ENCODE measurements at places on chromosomes 11 and 22.

GRCh38 chr11:35619116-35619854 is 1.0 kb downstream of the FJX1 start:
- no peak for DNase-seq

GRCh38 chr11:103881584-103881983 is 154.9 kb upstream of the DDI1 start:
- DNase-seq: no peak

DNA sequence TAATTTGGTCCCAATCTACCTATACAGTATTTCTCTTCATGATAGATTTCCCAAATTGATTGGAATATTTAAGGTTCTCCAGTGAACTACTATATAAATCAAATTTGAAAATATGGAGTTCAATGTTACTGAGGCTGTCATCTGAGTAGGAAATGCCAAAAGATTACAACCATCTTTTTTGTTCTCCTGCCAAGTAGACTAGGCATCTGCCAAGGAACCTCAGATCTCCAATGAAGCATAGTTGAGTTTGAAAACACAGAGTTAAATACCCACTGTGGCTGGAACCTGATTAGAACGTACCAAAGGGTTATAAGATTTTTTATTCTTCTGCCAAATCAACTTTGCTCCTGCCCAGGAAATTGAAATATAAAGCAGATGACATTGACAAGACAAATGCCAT is 330.9 kb downstream of the CNTN5 start:
- DNase-seq: no peak

DNA sequence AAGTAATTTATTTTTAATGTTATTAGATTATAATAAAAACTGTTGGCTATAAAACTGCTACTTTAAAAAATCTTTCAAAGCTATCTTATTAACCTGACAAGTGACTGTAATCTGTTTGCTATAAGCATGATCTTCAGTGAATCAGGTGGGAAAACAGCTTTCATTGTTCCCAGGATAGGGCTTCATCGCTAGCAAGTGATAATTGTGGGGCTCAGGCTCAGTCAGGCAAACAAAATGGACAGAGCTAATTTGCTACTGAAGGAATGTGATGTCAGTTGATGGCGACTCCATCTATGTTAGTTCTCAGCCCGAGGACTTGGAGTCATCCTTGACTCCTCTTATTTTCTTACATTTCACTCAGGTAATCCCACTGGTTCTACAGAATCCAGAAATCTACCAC is 125.0 kb downstream of the RASSF10 start:
- DNase-seq: no peak

GRCh38 chr11:112844517-112844916 is 116.7 kb upstream of the NCAM1 start:
- DNase-seq: no peak

DNA sequence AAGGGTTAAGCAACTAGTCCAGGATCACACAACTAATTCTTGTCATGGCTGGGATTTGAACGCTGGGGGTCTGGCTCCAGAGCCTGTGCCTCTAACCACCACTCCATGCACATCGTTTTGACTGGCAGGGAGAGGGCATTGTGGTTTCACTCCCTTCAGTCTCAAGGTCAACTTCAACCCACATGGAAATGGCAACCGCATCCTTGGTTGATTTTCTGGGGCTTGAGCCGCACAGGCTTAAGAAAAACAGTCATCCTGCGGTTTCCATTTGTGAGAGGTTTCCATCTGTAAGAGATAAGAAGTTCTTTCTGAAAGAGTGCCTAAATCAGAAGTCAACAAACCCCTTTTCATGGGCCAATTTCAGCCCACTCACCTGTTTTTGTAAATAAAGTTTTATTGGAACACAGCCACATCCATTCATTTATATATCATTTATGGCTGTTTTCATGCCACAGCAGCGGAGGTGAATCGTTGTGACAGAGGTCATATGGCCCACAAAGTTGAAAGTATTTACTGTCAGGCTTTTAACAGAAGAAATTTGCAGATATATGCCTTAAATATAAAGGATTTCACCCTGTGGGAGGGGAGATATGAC is 65.7 kb downstream of the SGSM1 start:
- no peak for DNase-seq

- DNase-seq: no peak
These were observed 40.0 kb downstream of the AMBRA1 start for GRCh38 chr11:46553814-46554212.

- no peak for DNase-seq
These were observed 26.5 kb upstream of the TMPRSS4 start for GRCh38 chr11:118050208-118050891.

DNA sequence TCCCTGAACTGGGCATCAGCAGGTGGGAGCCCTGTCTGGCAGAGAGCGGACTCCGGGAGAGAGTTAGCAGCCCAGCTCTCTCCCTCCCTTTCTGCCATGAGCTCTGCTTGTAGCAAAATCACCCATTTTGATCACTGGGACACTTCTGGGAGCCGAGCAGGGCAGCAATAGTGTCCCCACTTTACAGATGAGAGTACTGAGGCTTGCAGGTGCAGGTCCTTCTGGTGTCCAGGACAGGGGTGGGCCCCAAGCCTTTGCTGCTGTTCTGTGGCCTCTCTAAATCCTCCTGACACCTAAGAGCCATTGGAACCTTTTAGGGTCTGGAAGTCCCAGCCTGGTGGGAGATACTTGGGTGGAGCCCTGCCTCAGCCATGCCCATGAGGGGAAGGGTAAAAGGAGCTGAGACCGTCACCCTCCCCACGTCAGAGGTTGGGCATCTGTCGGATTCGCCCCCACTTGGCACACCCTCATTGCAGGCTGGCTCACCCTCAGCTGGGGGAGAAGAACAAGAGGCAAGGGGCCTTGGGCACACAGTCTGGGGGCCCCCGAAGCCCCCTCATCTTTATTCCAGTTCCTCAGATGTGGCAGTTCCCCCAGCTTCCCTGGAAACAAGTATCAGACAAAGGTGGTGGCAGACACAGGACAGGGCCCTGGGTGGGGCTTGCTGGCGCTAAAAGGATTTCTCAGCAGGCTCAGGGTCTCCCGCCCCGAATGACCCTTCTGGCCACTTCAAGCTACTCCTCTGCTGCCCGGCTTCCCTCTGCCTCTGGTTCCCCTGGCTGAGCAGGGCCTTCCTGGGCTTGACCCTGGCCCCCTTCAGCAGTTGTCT is 4.5 kb downstream of the RIN1 start:
- no peak for DNase-seq

- peak; percentile 65 for DNase-seq
These were observed 2.5 kb upstream of the ZDHHC8 start for GRCh38 chr22:20128902-20129746.

DNA sequence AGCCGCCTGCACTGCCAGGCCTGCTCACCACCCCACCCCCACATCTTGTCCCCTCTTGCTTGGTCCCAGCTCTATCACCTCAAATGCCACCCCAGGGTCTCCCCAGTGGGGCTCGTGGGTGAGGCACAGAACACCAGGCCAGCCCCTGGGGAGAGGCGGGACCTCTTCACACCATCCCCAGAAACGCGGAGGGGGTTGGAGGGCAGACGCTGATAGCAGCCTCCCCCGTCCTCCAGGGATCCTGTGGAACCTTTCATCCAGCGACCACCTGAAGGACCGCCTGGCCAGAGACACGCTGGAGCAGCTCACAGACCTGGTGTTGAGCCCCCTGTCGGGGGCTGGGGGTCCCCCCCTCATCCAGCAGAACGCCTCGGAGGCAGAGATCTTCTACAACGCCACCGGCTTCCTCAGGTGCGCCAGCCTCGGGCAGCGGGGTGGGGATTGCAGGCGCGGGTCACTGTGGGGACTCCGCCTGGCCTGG is 5.8 kb downstream of the PKP3 start:
- no peak for DNase-seq

DNA sequence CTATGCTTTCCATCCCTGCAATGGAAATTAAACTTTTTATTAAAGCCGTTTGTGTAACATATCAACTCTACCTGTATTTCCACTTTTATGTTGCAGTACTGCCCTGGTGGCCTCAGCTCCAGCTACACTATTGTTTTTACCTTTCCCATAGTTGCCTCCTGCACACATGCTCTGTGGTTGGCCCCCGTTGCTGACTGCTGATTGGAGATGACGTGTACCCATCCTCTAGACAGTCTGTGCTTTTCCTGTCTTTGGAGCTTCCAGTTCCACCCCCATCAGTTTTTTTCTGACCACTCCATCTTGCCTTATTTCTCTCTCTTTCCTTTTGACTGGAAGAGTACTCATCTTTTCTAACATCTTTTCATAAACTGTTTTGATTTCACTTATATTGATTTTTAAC is 123.8 kb downstream of the TEAD1 start:
- DNase-seq: no peak

- no peak for DNase-seq
These were observed 19.9 kb upstream of the ME3 start for GRCh38 chr11:86692317-86692716.

DNA sequence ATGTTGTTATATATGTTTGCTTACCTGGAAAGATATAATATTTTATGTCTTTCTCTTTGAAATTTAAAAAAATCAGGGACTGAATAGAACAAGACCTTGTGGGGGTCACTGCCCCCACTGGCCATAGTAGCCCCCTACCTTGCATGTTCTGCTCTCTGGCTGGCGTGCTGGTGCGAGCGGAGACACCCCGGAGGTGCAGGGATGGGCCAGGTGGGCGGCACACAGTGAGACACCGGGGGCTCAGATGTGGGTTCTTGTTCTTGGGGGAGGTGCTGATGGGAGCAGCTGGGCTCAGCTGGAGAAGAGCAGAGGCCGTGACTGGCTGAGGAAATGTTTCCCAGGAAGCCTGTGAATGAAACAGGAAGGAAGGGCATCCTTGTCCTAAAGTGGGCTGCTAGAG is 20.2 kb downstream of the GAB4 start:
- no peak for DNase-seq

GRCh38 chr11:33001751-33002542 is 13.7 kb upstream of the DEPDC7 start:
- no peak for DNase-seq

DNA sequence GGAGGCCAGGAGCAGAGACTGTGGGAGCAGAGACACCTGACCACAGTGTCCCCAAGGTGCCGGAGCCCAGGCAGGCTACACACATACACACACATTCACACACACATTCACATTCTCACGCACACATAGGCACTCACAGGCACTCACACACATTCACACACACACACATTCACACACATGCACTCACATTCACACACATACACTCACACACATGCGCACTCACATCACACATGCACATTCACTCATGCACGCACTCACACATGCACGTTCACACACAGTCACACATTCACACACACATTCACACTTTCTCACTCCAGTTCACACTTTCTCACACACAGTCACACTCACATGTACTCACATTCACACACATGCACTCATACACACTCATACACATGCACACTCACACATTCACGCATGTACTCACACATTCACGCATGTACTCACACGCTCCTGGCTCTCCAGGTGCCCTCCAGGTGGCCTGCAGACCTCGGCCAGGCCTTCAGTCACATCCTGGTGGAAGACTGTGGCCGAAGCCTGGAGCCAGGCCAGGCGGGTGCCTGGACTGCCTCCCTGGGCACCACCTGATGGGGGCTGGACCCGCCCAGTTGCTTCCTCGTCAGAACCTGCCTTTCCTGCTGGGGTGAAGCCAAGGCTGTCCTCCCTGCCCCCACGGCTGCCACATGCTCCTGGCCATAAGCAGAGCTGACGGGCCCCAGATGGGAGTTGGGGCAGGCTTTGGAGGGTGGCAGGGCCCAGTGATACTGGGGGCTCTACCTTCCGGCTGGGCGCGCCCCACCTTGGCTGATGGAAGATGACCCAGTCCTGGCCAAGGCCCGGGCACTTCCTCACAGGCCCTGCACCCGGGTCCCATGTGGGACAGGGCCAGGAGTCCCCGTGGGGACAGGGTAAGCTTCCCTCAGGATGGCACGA is 89.5 kb downstream of the WNT7B start:
- no peak for DNase-seq

DNA sequence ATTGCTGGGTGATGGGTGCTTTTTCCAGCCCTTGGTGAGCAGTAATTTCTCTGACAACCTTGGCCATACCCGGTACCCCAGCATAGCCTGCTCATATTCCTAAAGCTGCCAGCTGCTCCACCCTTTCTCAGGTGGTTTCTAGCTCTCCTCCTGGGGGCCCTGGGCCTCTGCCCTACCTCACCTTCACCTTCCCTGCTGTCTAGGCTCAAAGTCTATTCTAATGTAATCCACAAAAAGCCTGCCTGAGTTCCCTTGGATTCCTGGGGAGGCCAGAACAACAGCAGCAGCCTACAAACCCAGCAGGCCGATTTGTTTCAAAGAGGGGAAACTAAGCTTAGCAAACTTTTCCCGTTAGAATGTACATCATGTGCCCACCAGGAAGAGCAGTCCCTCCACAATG is 117.6 kb downstream of the DSCAML1 start:
- no peak for DNase-seq

DNA sequence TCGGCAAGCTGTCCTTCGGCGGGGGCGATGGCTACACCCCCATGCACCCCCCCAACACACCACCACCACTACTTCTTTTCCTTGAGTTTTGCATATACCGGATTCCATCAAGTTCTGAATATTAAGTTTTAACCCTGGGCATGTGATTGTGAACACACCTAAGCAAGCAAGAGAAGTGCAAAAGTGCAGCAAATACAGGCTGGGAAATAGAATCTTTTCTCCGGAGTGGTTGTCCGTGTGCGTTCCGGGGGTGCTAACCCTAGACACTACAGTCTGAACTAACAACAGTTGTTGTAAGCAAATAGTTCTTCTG is 574 bp downstream of the PRSS23 start:
- no peak for DNase-seq

- no peak for DNase-seq
These were observed 12.9 kb downstream of the TCP11L1 start for GRCh38 chr11:33052231-33052630.

DNA sequence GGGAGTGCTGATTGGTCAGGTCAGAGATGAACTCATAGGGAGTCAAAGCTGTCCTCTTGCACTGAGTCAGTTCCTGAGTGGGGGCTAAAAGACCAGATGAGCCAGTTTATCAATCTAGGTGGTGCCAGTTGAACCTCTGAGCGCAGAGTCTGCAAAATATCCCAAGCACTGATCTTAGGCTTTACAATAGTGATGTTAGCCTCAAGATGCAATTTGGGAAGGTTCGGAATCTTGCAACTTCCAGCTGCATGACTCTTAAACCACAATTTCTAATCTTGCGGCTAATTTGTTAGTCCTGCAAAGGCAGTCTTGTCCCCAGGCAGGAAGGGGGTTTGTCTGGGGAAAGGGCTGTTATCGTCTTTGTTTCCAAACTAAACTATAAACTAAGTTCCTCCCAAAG is 92.3 kb upstream of the PARVA start:
- DNase-seq: no peak

GRCh38 chr22:46149512-46150033 is 753 bp upstream of the PPARA start:
- DNase-seq: no peak

GRCh38 chr11:15649371-15650104 is 534.8 kb downstream of the INSC start:
- DNase-seq: no peak

GRCh38 chr22:35558031-35558430 is 17.4 kb downstream of the RASD2 start:
- no peak for DNase-seq

GRCh38 chr11:83310718-83311117 is 24.6 kb upstream of the CCDC90B start:
- DNase-seq: no peak
